Cerebellum (tissue), 4 donors: ENCODE measurements at places on chromosomes 1 and 21. TPM values are rescaled to one million over a fixed set of nuclear protein-coding genes. Genes with fewer than 3 reads are reported as not detected.
A peak's percentile ranks its signal among the peaks of the same experiment; 100 is the strongest.

Gene SEC22B
- 31.8 TPM for total RNA-seq

Gene DIO1
- total RNA-seq = not detected

Gene PLA2G2F
- not detected for total RNA-seq

- no peak for DNase-seq
These were observed 36.7 kb downstream of the RTCA start for GRCh38 chr1:100302739-100303138.

- no peak for DNase-seq
These were observed 221.6 kb upstream of the VAMP3 start for GRCh38 chr1:7549277-7550161.

GRCh38 chr1:87113313-87113712 lies 198.9 kb downstream of the HS2ST1 start:
- DNase-seq = no peak

GRCh38 chr1:30795026-30795425 lies 37.5 kb upstream of the LAPTM5 start:
- DNase-seq = no peak

Gene RPS6KC1
- total RNA-seq = 63.3 TPM

Gene RGS16
- 6.6 TPM for total RNA-seq

GRCh38 chr1:12472798-12473551 lies 145.0 kb downstream of the DHRS3 start:
- DNase-seq = no peak

DNA sequence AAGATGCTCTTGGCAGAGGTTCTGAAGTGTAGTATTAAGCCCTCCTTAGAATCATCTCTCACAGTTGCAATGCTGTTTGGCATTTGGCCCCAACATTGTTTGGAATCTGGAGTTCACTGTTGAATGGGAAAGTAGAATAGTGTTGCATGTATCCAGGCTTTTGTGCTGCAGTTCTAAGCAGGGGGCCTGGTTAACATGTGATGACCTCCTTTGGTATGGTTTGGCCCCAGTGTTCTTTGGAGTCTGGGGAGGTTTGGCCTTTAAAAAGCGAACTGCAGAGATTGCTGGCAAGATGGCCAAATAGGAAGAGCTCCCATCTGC lies 61.8 kb upstream of the PLD5 start:
- no peak for DNase-seq

DNA sequence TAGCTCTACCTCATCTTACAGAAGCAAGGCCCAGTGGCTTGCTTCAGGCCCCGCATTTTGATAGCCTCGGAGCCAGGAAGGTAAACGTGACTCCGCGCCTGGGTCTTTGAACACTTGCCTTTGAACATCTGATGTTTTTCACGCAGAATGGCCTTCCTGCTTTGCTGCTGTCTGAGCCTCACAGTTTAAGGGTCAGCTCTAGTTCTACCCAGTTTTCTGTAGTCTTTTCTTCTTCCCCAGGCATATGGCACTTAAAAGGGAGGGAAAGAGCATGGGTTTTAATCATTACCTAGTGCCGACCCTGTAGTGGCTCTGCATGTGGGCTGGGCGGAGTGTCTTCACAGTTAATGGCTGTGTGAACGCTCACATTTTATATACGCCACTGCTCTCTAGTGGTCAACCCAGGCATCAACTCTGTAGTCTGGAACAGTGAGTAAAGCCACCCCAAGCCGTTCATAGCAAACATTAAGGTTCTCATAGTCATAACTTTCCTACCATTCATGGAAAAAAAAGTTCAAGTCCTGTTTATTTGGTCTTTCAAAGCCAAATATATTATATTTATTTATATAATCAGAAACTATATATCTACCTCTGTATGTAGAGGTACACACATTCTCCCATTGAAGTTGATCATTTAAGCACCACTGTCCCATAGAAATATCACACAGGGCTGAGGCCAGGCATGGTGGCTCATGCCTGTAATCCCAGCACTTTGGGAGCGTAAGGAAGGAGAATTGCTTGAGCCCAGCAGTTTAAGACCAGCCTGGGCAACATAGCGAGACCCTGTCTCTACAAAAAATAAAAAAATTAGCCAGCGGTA lies 78.1 kb downstream of the IER5 start:
- peak; percentile 79 for DNase-seq

DNA sequence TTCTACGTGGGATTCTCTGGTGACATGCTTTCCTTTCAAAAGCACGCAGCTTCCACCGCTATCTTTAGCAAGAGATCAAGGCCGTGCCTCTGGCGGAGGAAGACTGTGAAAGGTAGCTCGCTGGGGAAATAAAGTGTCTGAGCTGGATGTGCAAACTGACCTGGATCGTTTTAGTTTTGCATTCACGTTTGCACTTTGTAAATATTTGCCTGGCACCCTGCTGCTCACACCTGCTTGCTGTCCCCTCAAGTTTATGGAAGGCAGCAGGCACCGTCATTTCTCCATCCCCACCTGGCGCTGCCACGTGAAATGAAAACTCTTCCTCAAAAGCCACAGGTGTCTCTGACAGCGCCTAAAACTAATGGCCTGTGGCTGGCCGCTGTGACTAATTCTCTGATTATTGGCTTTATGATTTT lies 44.0 kb upstream of the TARDBP start:
- DNase-seq = no peak

Gene FCER1G
- total RNA-seq = 3.8 TPM

Gene RAB29
- total RNA-seq = 3.4 TPM

Gene C1QA
- total RNA-seq = 5.8 TPM

Gene LRRC38
- 2.4 TPM for total RNA-seq

- DNase-seq = no peak
These were observed 30.2 kb downstream of the LPAR3 start for GRCh38 chr1:84862810-84863251.

- DNase-seq = peak; percentile 67
These were observed 6.7 kb downstream of the NCDN start for GRCh38 chr1:35564037-35564883.

Gene IFNAR1
- total RNA-seq = 41.1 TPM

GRCh38 chr1:42732126-42732680 lies 7.8 kb downstream of the CLDN19 start:
- DNase-seq = no peak

DNA sequence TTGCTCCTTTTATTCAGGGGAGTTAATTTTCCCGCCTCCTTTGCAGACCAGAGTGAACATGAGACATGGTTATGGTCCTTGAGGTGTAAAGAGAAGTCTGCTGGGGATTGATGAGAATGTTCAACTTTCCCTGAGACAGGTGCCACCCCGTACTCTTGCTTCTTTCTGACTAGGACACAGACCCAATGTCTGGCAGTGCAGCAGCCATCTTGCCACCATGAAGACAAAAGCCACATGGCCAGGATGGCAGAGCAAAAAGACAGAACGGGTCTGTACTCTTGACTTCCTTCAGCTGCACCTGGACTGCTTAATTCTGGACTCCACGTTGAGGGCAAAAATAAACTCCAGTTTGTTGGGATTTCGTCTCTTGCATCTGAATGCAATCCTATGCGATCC lies 54.1 kb downstream of the KLHDC7A start:
- no peak for DNase-seq

GRCh38 chr1:156615946-156616345 lies 3.3 kb upstream of the HAPLN2 start:
- no peak for DNase-seq

DNA sequence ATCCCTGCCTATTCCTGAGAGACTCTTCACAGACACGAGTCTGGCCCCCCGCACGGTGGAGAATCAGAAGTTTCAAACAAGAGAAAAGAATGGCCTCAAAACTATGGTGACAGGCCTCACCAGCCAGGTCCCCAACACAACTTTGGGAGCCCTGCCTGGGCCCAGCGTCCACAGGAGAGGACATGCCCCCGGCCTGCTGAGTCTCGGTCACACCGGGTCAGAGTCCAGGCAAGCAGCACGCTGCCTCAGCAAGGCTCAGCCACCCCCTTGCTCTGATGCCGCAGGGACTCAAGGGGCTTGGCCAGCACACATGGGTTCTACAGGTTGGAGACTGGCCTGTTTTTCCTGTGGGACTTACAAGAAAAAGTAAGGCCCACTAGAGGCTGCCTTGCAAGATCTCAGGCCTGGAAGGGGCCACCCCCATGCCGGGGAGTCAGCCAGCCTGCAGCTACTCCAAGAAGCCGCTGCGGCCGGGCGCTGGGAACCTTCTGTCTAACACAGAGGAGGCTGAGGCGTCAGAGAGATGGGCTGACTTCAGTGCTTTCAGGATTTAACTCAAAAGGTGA lies 116.8 kb downstream of the NPHP4 start:
- DNase-seq = no peak

Gene ERRFI1
- total RNA-seq = 22.0 TPM

GRCh38 chr1:11338284-11338924 lies 65.4 kb downstream of the UBIAD1 start:
- DNase-seq = no peak

- DNase-seq = no peak
These were observed 83.7 kb upstream of the KAZN start for GRCh38 chr1:14514739-14515138.

- no peak for DNase-seq
These were observed 3.6 kb downstream of the TCP10L start for GRCh38 chr21:32581732-32582131.

Gene MTARC1
- 11.3 TPM for total RNA-seq

DNA sequence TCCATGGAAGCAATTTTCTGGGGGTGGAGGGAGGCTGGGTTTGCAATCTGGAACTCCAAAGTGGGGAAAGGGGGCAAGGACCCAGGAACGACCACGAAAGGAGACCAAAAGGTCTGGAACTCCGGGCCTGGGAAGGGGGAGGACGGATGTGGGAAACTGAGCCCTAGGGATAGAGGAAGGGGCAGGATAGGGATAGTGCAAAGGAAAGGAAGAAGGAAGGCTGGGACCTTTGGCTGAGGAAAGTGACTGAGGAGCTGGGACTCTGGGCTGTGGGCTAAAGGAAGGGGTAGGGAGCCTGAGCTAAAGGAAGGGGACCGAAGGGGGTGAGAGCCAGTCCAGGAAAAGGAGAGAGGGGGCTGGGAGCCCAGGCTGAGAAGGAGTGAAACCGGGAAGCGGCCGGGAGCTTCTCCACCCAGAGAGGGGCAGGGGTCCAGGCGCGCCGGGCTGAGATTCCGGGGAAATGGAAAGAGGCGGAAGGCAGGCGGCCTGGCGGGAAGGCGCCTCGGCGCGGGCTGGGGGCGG lies 395 bp downstream of the SLC9A1 start:
- DNase-seq = no peak

Gene HPCA
- 25.2 TPM for total RNA-seq

DNA sequence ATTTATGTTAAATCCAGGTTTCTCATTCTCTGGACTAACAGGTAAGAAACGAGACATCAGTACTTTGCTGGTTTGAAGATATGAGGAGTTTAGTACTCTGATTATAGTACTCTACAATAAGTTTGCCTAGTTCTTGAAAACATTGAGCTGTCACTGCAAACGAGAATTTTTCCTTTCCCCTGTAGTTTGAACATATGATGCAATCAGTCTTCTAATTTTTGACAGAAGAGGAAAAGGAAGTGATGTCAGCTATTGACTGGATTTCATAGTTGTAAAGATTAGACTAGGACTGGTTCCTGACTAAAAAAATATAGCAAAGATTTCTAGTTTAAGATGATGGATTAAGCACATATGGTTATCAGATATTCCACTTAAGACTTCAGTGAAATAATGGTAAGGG lies 461.9 kb downstream of the LRRIQ3 start:
- no peak for DNase-seq

- DNase-seq = no peak
These were observed 168.6 kb upstream of the FGGY start for GRCh38 chr1:59128239-59128736.

Gene PTPRC
- total RNA-seq = 4.4 TPM

Gene OR10Z1
- total RNA-seq = not detected

Gene CALML6
- total RNA-seq = 0.18 TPM

GRCh38 chr1:15172405-15173259 lies 19.1 kb downstream of the TMEM51 start:
- no peak for DNase-seq

- DNase-seq = peak; percentile 29
These were observed at the start of gene DENND1B for GRCh38 chr1:197775282-197776262. Gene DENND1B (minus strand): TSS chr1:197775480. CDS start chr1:197775155, 325 bp downstream.
